ENCODE measurements at places on chromosomes 12 and 14.

- DNase-seq = no peak
Observed at GRCh38 chr12:131120831-131121271, 167.1 kb downstream of the ADGRD1 start.

DNA sequence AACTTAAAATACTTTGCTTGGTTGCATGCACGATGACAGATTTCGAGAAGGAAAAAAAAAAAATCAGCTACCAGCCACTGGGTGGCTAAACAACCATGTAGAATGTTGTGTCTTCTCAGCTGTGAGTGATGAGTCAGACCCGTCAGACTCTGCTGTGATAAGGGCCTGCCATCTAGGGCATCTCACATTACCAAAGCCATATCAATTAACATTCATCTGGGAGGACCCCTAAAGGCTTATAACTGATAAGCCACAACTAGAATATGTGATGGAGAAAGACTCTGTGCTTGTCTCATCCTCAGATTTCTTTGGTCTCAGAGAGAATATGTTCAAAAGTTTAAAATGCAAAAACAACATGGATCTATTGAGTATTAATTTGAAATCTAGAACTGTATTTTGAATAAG lies 111.5 kb downstream of the PAX9 start:
- DNase-seq = no peak

GRCh38 chr12:108390495-108391203 lies 51.5 kb upstream of the CMKLR1 start:
- no peak for DNase-seq

GRCh38 chr12:88935856-88936255 lies 355.6 kb upstream of the KITLG start:
- DNase-seq = no peak

- no peak for DNase-seq
Observed at GRCh38 chr12:21516281-21516680, 9.8 kb upstream of the SPX start.

DNA sequence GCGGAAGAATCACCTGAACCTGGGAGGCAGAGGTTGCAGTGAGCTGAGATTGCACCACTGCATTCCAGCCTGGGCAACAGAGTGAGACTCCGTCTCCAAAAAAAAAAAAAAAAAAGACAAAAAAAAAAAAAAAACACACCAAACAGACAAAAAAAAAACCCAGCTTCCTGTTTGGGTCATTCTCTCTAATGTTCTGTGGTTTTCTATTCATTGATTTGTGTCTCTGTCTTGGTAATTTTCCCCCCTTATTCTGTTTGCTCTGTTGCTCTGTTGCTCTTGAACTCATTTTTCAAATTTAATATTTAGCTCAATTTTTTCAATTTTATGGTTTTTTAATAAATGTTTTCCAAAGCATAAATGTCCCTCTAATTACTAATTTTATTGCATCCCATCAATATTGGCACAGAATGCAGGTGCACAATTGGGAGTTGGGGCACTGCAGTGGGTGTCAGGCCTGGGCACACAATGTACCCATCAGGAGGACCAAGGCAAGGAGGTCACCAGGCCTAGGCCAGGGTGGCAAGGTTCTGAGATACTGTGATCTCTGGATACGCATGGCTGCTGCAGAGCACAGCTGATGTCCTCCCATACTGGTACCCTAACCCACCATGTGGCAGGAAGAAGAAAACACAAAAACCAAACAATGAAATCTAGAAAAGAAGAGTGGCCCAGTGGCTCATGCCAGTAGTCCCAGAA lies 8.0 kb upstream of the GNPTAB start:
- DNase-seq = no peak

- no peak for DNase-seq
Observed at GRCh38 chr12:120241561-120242274, 23.8 kb downstream of the PXN start.

- no peak for DNase-seq
Observed at GRCh38 chr12:5573390-5573789, 141.5 kb downstream of the NTF3 start.

DNA sequence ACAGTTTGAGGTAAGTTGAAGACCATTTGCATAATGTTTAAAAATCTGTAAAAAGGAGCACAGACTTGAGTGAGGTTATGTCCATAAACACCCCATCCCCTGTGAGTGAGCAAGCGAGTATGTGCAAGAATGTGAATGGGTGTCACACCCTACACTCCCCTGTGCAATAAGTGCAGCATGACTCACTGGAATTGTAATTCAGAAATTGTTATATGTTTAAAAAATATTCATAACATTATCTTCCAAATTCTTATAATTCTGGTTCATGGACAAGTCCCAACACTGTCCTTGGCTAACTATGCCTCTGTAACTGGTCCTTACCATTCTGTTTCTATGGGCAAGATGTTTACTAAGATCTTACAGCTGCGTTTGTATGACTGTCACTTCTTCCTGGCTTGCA lies 207.8 kb upstream of the FAR2 start:
- no peak for DNase-seq

DNA sequence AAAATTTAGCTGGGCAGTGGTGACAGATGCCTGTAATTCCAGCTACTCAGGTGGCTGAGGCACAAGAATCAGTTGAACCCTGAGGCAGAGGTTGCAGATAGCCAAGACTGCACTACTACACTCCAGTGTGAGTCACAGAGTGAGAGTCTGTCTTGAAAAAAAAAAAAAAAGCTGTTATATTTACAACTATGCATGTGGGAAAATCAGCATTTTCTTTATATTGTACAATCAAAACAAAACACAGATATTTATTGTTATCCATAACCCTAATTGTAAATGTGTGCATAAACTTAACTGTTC lies 12.5 kb downstream of the C1R start:
- DNase-seq = no peak

GRCh38 chr12:121090586-121091514 lies 41.8 kb upstream of the P2RX7 start:
- no peak for DNase-seq

DNA sequence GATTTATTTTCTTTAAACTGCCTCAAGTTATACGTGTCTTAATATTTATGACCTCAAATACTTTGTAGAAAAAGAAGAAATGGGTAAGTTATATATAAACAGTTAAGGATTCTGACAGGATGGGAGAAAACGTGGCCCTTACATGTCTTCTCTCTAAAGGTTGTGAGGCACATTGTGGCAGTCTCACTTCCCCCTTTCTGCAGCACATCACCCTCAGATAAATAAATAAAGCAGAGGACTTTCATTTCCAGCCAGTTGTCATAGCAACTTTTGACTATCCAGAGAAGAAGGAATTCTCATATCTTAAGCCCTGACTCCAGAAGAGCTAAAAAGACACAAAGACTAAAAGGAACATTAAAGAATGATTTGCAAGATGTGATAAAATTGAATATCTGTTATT lies 28.8 kb upstream of the CEP83 start:
- no peak for DNase-seq

DNA sequence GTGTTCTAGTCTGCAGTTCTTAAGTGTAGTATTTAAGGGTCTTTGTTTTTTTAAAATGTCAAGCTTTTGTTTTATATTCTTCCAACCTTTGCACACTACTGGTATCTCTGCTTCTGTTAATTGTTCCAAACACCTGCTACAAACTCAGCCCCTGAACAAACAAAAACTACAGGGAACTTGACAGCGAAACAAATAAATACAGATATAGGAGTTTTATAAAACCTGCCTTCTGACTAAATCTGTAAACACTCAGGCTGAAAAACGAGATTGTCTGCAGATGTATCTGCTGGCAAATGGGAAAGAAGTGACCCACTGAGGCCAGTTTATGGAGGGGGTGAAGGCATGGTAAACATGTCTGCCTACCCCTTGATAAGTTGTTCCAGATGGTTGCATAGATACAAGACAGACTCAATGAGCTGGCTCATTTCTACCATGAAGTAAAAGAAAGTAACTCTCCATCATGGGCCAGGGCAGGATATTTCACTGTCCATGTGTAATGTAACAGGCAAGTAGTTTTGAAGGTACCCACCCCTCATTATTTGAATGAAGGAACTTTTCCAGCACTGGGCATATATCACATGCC lies 75.6 kb downstream of the LMO3 start:
- DNase-seq = no peak

GRCh38 chr12:93287149-93287548 lies 90.6 kb upstream of the NUDT4 start:
- DNase-seq = no peak

- no peak for DNase-seq
Observed at GRCh38 chr12:47686645-47687240, 19.1 kb downstream of the RPAP3 start.

- no peak for DNase-seq
Observed at GRCh38 chr14:29926228-29926627, 1.4 kb downstream of the PRKD1 start.

- DNase-seq = no peak
Observed at GRCh38 chr14:21514341-21514740, 3.2 kb upstream of the METTL3 start.

DNA sequence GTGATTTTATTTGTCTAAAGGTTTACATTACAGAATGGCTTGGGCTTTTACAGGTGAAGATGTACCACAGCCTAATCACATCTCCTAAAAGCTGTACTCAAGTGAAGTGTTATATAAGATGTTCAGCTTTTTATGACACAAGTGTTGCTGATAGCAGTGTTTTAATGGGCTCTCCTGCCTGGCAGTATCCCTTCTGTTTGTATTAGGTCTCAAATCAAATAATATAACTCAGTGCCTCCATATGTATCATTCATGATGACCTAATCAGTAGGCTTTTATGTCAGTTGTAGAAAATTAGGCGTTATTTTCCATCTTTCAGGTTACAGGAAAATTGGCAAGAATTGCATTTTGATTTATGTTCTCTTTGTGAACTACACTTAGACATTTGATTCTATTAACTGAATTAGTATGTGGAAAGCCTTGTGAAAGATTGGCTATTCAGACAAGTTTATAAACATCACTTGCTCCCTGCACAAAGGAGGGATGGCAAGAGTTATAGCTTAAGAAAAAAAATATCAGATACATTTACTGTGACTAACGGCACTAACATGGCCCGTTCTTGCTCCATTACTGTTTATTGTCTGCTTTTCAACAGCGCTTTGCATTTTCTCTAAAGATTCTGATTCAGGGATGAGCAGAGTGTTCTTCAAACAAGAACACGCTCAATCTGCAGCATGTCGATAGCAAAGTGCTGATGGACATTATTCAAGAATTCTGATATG lies 143.7 kb upstream of the DIO2 start:
- no peak for DNase-seq

GRCh38 chr12:85781766-85782165 lies 54.4 kb downstream of the RASSF9 start:
- no peak for DNase-seq

- no peak for DNase-seq
Observed at GRCh38 chr12:30296486-30296885, 399.2 kb downstream of the IPO8 start.

DNA sequence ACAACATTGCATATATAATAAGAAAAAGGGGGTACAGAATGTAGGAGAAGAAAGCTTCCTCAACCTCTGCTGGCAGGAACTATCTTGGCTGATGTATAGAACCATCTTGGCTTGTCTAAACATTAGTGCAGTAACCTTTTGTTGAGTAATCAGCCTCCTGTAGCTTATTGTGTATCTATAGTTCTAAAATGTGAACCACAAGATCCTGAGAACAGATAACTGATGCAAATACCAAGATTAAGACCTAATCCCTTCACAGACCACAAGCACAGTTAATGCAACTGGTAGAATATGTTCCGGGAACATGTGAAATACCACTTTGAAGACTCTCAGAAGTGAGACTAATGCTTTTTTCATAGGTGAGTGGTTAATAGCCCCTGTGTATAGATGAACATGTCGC lies 50.7 kb upstream of the KCNC2 start:
- DNase-seq = no peak

DNA sequence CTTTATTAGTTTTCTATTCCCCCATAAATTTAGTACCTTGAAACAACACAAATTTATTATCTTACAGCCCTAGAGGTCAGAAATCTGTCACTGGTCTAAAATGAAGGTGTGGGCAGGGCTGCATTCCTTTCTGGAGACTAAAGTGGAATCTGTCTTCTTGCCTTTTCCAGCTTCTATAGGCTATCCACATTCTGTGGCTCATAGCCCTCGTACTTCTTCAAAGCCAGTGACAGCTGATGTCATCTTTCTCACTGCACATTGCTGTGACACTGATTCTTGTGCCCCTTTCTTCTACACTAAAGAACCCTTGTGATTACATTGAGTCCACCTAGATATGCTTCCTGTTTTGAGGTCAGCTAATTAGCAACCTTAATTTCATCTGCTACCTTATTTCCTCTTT lies 23.2 kb upstream of the DCN start:
- no peak for DNase-seq

GRCh38 chr12:49126852-49127763 lies 4.1 kb downstream of the TUBA1B start:
- no peak for DNase-seq

- DNase-seq = no peak
Observed at GRCh38 chr14:79225815-79226214, 985.5 kb downstream of the DIO2 start.

DNA sequence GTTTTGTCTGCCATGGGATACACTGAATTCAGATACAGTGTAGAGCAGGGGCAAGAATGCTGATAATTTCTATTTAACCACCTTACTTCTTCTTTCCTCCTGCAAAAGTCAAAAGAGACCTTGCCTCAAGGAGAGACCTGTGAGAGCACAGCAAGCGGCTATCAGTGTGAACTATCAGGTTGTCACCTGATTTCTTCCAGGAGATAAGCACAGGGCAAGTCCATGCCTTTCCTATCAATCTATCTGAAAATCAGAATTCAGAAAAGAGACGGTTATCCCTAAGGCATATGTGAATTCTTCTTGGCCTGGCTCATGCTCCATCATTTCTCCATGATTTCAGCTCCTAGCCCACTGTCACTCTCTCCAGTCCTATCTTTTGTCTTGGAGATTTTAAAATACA lies 128.9 kb upstream of the CCND2 start:
- DNase-seq = no peak

- no peak for DNase-seq
Observed at GRCh38 chr14:30655124-30655523, 33.0 kb downstream of the SCFD1 start.

GRCh38 chr14:23407516-23408306 lies at the start of gene MYH6:
Gene MYH6 (minus strand): TSS chr14:23408273. CDS start chr14:23407223, 1,050 bp downstream.
- no peak for DNase-seq

GRCh38 chr14:40445020-40445419 lies 1012.8 kb upstream of the FBXO33 start:
- DNase-seq = no peak

DNA sequence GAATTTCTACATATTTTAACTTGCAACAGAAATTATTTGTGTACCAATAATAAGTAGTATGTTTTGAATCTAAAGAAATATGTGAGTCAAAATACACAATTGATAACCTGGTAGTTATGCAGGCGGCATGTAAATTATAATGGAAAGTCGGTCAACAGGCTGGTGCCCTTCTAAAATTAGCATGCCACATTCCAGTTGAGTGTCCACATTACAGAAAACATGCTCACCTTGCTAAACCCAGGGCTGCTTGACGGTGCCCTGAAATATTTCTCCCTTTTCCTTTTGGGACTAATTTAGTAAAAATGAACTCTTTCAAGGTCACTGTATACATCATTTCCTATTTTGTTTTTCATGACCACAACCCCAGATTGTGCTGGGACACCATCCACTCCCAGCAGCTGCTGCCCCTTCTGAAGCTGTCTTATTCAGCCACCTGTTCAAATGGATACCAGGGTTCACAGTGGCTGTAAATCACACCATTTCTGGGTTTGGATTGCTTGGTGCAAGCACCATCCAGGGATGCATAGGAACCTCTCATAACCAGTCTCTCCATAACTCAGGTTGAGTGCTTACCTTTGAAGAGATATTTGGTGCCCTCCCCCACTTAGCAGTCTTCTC lies 110.6 kb downstream of the ANO6 start:
- no peak for DNase-seq

- no peak for DNase-seq
Observed at GRCh38 chr12:52530905-52531304, 10.7 kb upstream of the KRT5 start.

Data from left renal pelvis (tissue), 4 donors.